Jurkat, Clone E6-1 (cell line): ENCODE measurements at places on chromosomes 3 and 15.
A peak's percentile ranks its signal among the peaks of the same experiment; 100 is the strongest.

- DNase-seq, result no peak
Observed at GRCh38 chr3:66075281-66075680, 36.6 kb upstream of the MAGI1 start.

DNA sequence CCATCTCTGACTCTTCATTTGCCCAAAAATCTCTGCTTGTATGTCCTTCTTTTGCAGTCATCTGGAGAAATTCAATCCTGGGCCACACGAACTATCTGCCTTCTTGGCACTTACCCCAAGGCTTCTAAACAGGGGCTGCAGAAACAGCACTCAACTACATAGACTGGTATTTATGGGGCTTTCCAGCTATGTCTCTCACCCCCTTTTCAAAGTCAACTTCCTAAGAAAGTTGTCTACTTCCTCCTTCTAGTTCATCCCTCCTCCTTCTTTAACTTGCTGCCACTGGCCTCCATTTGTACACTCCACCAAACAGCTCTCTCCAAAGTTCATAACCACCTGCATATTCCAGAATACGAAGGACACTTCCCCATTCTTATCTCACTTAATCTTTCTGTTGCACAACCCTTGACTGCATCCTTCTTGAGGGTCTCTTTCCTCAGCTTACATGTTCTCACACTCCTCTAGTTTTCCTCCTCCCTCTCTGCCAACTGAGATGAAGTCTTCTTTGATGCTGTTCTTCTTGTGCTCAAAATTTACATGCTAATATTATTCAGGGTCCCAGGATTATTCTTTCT is 55.2 kb downstream of the PLD1 start:
- DNase-seq, result no peak

- no peak for DNase-seq
Observed at GRCh38 chr3:44280631-44281030, 38.9 kb downstream of the TOPAZ1 start.

DNA sequence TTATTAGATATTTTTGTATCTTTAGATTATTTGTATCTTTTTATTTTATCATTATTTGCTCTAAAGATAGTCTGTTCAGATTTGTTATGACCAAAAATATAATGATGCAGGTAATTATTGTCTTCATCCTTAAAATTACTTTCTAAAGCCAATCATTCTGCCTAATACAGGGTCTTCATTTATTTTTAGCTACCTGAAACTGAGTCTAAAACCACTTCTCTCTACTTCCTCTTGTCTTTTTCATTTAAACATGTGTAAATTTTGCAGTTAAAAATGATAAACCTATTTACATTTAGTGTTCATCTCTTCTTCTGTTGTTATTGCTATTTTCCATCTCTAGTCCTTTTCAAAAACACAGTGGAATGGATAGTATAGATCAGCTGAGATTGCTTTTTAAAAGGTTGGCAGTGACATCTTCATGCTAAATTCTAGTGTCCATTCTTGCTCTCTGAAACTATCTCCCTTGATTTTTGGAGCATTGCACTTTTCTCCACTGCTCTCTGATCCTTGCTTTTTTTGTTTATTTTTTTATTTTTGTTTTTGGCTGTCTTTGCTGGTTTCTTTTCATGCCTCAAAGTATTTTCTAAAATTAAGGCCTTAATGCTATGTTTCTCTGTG is 91.8 kb downstream of the UBE2E2 start:
- DNase-seq, result no peak

DNA sequence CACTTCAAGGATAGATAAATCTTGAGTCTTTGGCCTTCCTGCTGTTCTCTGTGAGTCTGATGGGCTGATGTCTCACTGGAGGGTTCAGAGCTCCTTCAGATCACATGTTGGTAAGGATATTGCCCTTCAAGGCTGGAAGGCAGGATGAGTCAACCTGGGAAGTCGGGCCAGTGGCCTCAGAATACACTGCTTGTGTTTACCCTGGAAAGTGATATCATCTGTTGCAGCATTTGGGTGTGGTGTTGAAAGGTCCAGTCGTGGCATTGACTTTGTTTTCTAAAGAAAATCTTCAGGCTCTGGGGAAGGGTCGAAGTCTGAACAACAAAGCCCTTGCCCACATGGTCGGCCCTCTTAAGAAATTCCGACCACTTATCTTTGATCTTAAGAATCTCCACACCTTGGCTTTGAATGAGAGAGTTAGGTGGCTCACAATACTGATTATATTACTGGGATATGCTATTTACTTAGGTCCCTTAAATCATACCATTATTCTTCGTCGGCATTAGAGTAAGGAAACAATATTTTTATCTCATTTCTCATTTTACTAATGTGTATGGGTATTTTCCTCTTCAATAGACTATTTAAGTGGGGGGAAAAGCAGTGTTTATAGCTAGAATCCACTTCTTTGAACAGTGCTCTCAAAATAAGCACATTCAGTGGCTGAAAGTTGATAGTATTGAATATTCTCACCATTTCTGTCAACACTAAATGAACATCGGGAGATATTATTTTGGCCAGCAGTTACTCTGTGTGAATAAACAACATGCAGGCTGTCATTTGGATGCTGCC is 303.9 kb upstream of the RASGRP1 start:
- no peak for DNase-seq

- DNase-seq, result peak; percentile 52
Observed at GRCh38 chr3:10286596-10287295, 6.0 kb downstream of the GHRL start.

DNA sequence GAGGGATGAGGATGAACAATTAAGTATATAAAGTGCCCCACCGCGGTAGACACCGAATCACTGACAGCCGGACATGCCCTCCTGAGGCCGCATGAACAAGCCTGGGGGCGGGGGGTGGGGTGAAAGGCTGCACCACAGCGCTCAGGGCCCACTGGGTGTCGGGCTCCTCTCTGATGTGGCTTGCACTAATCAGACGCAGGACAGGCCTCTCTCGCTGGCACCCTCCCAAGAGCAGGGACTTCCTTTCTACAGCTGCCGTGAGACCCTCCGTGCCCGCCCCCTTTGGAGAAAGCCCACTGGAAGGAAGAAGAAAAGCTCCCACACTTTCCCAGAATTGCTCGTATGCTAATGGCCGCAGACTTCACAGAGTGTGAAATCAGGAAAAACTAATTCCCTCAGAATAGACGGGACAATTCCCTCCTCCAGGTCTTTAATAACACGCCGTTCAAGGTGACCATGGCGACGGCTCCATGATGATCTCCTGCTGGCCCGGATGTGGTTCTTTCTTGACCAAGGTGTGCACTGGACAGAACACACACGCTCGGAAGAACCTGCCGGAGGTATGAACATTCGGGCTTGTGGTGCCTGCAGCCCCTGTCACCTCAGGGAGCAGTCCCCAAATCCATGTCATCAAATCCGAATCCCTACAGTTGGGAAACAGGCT is 32.0 kb downstream of the IQSEC1 start:
- DNase-seq, result no peak

GRCh38 chr15:67717776-67718175 is 107.5 kb upstream of the SKOR1 start:
- DNase-seq, result no peak

- DNase-seq, result no peak
Observed at GRCh38 chr15:62253294-62253693, 88.2 kb upstream of the C2CD4B start.
